ENCODE measurements at places on chromosomes 2 and 18. TPM values are rescaled to one million over a fixed set of nuclear protein-coding genes. Genes with fewer than 3 reads are reported as not detected.

Gene ALLC
- 8.2 TPM for total RNA-seq

GRCh38 chr18:48705531-48705930 is 166.7 kb downstream of the CTIF start:
- H3K36me3 ChIP-seq, result peaks cover 11% of the 10 kb centered on the region
- H3K4me1 ChIP-seq, result peaks cover 13% of the 10 kb centered on the region
- no peak overlapping the region for H3K4me3 ChIP-seq

DNA sequence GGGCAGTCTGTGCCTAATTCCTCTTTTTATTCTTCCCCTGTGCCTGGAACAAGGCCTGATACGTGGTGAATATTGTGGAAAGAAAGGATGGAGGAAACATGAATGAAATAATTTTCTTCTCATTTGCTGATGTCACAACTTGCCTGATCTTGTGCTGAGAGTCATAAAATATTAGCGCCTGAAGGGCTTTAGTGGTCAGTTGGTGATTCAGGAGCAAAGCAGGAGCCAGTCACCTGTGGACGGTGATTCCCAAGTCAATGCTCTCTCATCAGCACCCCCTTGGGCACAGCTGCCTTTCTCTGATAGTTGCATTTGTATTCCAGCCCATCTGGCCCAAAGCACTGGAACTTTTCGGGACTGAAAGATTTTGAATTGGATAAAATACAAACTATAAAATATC is 502.6 kb upstream of the RAB12 start:
- no peak for DNase-seq
- no peaks in the 10 kb centered on the region for H3K36me3 ChIP-seq
- no peaks in the 10 kb centered on the region for H3K27me3 ChIP-seq
- no peak overlapping the region for H3K4me3 ChIP-seq

GRCh38 chr2:47277187-47277586 is 122.1 kb upstream of the STPG4 start:
- no peak for DNase-seq
- peaks cover 18% of the 10 kb centered on the region for H3K4me1 ChIP-seq
- H3K4me3 ChIP-seq, result no peak overlapping the region
- no peak overlapping the region for H3K27ac ChIP-seq

Gene ST8SIA3
- total RNA-seq, result 8.9 TPM

DNA sequence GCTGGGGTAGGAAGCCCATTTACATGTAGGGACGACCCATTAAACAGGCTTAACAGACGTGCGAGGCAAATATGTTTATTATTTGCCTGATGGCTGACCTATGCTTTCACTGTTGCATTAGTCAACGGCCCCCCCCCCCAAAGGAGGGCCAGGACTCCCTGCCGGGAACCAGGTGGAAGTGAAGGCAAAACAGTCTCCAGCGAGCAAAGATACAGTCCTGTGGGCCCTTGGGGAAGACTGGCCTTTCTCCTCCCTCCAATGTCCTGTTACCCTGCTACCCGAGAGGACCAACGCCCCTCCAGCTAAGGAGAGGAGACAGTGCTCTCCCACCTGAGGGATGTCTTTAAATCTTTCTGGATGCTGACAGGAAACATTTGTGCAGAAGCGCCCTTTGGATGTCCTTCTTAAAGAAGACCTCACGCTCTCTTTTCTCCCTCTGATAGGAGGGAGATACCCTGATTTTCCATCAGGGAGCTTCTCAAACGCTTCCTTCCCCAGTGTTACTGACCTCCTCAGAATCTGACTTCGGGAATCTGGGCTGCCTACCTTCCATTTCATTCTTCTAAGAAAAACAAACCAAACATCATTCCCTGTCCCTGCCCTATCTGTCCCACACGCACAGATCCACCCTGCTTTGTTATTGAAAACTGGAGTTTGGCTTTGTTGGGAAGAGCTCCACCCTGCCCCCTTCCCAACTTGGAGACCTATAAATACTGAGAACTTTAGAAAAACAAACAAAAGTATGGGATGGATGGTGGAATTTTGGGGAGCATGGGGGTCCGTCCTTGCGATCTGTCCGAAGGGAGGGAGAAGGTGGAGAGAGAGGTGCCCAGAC is 135.9 kb upstream of the SIX3 start:
- H3K27me3 ChIP-seq, result peaks cover 89% of the 10 kb centered on the region
- H3K4me1 ChIP-seq, result peaks cover 16% of the 10 kb centered on the region
- no peak overlapping the region for H3K27ac ChIP-seq
- H3K4me3 ChIP-seq, result no peak overlapping the region

Gene MFSD2B
- total RNA-seq, result 1.2 TPM

DNA sequence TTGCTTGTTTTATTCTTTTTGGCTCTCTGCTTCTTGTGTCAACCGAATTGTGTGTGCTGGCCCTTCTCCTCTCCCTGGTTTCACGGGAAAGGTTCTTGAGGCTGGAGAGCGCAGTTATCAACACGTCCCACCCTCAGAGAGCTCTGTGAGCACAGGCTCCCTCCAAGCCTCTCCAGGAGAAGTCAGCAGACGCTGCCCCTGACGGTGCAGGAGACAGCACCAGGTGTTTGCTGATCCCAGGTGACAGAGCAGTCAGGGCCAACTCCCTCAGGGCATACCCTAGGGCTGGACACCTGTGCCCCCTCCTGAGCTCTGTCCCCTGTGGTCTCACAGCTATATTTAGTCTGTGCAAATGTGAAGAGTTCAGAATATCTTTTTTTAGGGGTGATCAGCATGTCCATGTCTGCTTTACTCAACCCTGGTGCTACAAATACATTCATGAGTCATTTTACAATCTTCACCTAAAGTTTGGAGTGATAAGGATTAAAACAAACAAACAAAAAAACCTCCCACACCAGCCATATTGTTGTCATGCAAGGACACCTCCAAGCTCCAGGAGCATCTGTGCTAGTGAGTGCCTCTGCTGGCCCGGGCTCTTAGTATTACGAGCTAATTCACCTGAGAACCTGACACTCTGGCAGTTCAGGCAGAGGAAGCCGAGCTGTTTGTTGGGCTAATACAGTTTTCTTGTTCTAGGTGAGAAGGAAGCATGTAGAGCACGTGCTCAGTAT is 65.9 kb upstream of the TMEM200C start:
- H3K27me3 ChIP-seq, result peaks cover 2% of the 10 kb centered on the region
- H3K27ac ChIP-seq, result no peak overlapping the region
- no peak overlapping the region for H3K4me3 ChIP-seq
- DNase-seq, result no peak
- peaks cover 19% of the 10 kb centered on the region for H3K4me1 ChIP-seq

Gene BMP10
- total RNA-seq, result not detected

- H3K27ac ChIP-seq, result no peak overlapping the region
- H3K4me1 ChIP-seq, result no peaks in the 10 kb centered on the region
- no peaks in the 10 kb centered on the region for H3K27me3 ChIP-seq
- no peak for DNase-seq
- no peak overlapping the region for H3K4me3 ChIP-seq
Observed at GRCh38 chr2:25479761-25480160, 138.0 kb upstream of the DNMT3A start.

DNA sequence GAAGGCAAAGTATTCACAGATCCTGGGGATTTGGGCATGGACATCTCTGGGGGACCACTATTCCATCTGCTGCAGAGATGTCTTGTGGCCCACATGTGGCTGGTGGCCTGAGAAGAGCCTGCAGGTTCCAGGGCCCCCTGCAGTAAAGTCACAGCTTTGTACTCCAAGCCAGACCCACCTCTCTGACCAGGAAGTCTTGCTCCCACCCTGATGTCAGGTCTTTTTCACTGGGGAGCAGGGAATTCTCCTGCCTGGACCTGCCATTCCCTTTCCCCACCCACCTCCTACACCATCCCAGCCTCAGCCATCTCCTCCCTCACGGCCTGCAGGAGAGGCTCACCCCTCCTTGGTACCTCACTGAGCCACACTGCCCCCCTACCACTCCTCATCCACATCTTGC is 211.8 kb downstream of the SMAD2 start:
- no peak for DNase-seq
- H3K27ac ChIP-seq, result no peak overlapping the region
- H3K4me1 ChIP-seq, result no peaks in the 10 kb centered on the region
- H3K4me3 ChIP-seq, result no peak overlapping the region

Data from spinal cord (tissue), 10 donors.